Hematopoietic multipotent progenitor cell treated with erythropoietin and hydrocortisone succinate and interleukin-3 and kit ligand, for 8 days (in vitro differentiated cells): ENCODE measurements at places on chromosomes 4 and X.

- no peak for DNase-seq
Observed at GRCh38 chr4:169418846-169419245, 148.1 kb upstream of the SH3RF1 start.

DNA sequence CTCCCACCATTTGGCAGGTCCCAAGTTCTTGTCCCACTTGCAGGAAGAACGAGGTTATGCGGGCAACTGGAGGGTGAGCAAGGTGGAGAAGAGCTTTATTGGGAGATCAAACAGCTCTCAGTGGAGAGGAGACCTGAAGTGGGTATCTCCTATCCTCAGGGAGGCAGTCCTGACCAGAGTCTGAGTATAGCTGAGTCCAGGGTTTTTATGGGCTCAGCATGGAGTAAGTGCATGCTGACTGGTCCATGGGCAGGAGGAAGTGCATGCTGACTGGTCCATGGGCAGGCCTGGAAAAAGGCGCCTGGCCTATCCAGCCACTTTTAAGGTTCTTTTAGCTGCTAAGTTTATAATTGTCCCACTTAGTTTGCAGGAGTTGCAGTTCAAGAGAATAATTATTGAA, 7.4 kb upstream of the HNRNPD start:
- DNase-seq = no peak

GRCh38 chr4:177163532-177163931, 146.1 kb upstream of the NEIL3 start:
- DNase-seq = no peak

- DNase-seq = no peak
Observed at GRCh38 chr4:23163647-23164436, 471.1 kb downstream of the GBA3 start.

GRCh38 chrX:13747836-13748235, 13.3 kb downstream of the OFD1 start:
- peak; percentile 63 for DNase-seq
